ENCODE measurements at places on chromosomes 3 and 15.

DNA sequence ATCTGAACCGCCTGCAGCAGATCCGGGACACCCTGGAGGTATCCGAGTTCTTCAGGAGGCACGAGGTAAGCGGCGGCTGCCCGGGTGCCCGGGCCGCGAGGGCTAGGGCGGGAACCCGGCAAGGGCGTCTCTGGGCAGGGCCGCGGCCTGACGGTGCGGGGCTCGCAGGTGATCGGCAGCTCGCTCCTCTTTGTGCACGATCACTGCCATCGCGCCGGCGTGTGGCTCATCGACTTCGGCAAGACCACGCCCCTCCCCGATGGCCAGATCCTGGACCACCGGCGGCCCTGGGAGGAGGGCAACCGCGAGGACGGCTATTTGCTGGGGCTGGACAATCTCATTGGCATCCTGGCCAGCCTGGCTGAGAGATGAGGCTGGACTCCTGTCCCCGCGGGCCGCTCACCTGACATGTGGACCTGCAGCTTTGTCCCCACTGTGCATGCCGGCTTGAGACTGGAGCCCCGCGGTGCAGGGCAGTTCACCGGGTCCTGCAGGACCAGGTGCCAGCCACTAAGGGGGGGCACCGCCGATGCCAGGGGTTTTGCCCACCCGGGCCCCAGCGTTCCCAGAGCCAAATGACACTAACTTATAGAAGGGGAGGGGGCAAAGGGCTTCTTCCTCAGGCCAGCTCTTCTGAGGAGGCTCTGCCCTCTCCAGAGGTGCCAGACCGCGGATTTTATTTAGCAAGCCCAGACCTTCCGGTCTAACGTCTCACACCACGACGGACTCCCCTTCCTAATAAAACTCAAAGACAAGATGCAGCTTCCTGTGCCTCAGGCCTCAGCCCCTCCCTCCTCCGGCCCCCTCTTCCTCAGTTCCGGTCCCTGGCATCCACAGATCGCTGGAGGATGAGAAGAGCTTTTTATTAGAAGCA, 9.4 kb downstream of the ITPKA start:
- DNase-seq = no peak

DNA sequence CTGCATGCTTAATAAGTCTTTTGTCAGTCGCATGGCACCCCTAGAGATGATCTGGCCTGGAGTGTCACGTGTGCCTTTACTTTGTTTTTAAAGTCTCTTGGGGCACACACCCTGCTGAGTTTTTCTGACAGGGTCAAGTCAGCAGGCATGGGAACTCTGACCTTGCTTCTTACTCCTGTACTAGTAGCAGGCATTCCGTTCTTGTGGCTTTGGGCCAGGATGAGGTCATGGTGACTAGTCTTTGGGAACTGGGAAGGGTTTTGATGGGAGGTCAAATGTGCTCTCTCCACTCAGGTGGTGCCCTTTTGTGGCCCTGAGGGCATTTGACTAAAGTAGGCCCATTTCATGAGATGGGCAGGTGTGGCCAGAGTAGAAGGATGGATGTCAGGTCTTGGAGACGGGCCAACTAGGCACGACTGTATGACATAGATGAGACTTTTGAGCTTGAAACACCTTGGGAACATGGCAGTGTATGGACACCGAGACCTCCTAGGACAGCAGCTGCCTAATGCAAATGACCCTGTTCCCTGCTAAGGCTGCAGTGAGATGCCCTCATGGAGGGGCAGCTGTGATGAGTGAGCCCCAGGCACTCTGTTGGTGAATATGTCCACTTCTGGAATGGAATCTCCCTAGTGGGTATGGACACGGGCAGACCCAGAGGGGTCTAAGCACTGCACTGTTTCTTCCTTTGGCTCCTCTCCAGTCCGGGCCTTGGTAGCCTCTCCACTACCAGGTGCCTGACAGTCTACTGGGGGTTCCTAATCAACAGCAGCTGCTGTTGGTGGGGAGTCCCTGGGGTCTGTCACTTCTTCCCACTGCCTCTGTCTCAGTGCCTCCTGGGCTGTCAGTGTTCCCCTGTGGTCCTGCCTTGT, 16.4 kb downstream of the SRPRB start:
- DNase-seq = no peak

GRCh38 chr3:8938021-8938420, 25.3 kb downstream of the RAD18 start:
- no peak for DNase-seq

DNA sequence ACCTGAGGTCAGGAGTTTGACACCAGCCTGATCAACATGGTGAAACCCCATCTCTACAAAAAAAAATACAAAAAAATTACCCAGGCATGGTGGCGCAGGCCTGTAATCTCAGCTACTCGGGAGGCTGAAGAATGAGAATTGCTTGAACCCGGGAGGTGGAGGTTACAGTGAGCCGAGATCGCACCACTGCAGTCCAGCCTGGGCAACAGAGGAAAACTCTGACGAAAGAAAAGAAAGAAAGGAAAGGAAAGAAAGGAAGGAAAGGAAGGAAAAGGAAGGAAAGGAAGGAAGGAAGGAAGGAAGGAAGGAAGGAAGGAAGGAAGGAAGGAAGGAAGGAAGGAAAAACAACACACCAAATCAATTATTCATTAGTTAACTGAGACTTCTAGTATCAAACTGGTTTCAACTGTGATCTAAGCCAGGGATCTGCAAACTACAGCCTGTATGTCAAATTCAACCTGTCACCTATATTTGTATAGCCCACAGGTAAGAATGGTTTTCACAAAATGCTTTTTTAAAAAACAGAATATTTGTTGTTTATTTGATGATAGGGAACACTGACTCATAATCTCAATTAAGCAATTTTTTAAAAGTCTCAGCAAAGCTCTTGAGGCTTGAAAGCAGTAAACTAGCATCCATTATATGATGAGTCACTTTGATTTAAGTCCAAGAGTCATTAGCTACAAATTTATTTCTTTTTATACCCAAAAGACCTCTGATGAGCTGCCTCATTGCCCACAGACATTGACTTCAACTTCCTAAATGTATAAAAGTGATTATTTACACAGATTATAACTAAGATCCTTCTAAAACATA, 127.6 kb downstream of the TBL1XR1 start:
- DNase-seq = no peak

- DNase-seq = peak; percentile 4
These were observed 75.0 kb downstream of the STARD9 start for GRCh38 chr15:42650208-42651066.

DNA sequence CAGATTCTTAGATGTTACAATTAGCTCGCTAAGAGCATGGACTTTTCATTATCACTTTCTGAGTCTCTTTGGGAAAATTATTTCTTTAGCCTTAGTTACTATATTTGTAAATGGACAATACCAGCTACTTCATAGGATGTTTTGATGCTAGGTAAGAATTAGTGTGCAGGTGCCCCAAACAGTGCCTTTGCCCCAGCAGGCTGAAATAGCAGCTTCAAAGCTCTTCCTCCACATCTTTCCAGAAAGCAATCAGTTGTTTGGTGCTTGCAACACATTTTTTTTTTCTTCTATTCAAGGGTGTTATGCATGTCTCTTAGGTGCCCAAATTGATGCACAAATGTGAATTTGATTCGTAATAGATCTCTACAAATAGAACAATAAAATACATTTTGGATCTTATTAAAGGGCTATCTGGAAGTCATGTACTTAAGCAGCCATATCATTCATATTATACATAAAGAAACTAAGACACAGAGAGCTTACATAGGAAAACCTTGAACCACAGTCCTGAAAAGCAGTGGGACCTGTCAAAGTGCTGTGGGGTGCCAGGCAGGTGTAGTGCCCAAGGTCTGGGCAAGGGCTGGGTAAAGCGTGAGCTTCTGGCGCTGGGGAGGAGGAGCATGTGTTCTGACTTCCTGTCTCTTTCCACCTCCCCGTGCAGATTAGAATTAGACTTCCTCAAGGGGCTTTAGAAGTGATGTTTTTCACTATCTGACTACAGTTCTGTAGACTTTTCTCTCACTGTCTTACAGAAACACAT, 62.9 kb downstream of the FNDC3B start:
- no peak for DNase-seq

- no peak for DNase-seq
These were observed 138.4 kb downstream of the NUP210 start for GRCh38 chr3:13281507-13282357.
